GM12891 (cell line): ENCODE measurements at places on chromosomes 11 and 22.

DNA sequence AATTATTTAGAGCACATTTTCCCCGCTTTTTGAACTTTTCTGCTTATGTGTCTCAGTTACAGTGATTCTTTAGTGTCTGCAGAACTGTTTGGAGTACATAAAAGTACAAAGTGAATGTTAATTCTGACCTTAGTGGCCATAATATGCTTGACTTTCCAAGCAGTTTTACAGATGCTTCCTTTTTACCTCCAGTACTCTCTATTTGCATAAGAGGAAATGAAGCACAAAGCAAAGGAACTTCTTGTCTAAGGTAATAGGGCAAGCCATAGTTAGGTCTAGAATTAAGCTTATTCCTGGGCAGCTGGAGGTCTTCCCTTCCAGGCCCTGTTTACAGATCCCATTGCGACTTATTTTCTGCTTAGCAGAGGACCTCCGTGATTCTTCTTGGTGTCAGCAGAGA, 3.6 kb downstream of the GTPBP1 start:
- no peak for DNase-seq

GRCh38 chr11:121439337-121439736, 12.8 kb upstream of the SORL1 start:
- DNase-seq: no peak

DNA sequence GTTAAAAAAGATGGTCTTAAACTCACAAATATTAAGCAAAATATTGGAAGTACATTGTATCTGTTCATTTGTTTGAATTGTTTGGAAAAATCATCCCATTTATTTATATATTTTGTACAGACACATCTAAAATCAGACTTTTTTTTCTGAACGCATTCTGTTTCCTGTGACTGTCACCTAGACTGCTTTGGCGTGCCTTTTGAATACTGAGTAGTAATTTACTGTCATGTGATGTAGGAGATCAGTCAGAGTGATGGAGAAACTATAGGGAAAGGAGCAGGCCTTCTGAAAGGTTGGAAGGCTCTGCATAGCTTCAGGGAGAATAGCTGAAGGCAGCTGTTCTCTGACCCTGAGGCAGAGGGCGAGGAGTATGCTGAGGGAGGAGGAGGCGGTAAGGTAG, 452.0 kb upstream of the ARHGAP42 start:
- no peak for DNase-seq

GRCh38 chr22:27971926-27972325, 52.9 kb upstream of the PITPNB start:
- no peak for DNase-seq

- DNase-seq: peak; percentile 86
Observed at GRCh38 chr11:65524741-65525545, at the start of gene SCYL1. SCYL1 (plus strand) TSS chr11:65525083; CDS start chr11:65525154, 71 bp downstream.

DNA sequence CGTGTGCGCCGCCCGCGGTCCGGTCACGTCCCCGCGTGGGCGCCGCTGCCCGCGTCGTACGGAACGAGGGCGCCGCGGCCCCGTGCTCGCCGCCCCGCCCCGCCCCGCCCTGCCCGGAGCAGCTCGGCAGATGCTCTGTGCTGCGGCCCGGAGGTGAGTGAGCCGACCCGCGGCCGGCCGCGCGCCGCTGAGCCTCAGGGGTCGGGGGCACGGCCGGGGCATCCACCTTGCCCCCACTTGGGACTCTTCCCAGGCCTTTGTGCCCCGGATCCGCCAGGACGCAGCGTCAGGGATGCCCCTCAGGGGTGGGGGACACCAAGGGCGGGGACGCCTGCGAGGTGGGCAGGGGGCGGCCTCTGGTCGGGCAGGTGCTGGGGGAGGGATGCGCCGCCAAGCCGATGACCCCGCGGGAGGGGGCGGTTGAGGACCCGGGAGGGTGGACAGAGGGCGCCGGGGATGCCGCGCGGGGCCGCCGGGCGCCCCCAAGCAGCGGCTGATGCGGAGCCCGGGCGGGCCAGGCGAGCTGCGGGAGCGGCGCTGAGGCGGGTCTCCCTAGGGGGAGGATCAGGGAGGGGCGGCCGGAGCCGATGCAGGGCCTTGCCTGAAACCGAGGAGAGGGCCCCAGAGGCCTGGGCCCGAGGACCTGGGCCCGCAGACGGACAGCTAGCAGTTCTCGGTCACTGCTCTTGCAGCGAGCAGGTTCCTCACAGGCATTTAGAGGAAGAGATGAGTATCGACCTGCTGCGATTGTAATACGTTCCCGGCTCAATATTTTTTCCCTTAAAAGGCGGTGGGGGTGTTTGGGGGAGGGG, at the start of gene GNAZ:
GNAZ (plus strand) TSS at position 102 of the 812 bp plus-strand sequence. CDS start 25,177 bp downstream, outside the sequence.
- peak; percentile 59 for DNase-seq

GRCh38 chr11:121596195-121597155, 143.7 kb upstream of the SORL1-AS1 start:
- no peak for DNase-seq

DNA sequence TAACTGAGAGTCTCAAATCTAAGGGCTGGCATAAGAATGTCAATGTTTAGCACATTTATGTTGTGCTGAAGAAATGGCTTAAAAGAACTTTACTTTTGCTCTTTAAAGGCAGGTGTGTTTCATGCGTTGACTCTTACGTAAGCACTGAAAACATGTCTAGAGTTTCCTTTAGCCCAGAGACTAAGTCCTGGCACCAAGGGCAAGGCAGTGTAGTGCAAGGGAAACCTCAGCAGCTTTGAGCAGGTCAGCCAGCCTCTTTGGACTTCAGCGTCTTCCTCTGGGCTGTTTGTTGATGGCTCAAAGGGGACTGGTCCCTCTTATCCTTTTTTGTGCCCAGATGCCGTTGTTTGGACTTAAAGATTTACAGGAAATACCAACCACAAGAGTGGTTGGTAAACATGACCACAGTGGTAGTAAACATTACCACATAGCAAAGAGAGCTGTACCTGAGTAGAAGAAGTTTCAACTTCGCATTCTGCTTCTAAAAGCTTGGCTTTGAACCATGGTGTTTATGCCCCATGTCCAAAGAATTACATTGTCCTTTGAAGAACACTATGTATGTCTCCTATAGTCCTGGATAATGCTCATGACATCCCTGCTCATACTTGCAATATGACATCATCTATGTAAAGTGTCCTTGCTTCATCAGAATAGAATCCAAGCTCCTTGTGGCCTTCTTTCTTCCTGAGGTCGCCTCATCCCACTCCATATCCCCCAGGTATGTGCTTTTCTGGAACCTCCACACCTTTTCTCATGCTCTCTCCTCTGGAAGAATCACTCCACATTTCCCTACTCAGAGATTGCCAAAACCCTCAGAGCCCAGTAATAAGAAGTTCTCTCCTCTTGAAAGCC, 23.5 kb downstream of the TENM4 start:
- no peak for DNase-seq

DNA sequence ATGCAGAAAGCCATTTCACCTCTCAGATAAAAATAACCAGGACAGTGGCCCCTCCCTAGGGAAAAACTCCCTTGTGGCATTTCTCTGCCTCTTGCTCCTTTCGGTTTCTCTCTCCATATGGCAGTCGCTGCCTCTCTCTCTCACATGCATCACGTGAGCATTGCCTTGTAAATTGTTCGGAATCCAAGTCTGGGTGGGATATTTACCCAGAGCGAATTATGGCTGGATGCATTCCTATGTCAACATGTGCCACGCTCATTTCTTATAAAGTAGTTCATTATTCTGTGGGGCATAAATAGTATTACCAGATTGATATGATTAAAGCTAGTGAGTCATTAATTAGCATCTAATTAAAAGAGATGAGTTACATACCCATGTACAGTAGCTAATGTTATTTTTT, 392.9 kb downstream of the INSC start:
- no peak for DNase-seq

DNA sequence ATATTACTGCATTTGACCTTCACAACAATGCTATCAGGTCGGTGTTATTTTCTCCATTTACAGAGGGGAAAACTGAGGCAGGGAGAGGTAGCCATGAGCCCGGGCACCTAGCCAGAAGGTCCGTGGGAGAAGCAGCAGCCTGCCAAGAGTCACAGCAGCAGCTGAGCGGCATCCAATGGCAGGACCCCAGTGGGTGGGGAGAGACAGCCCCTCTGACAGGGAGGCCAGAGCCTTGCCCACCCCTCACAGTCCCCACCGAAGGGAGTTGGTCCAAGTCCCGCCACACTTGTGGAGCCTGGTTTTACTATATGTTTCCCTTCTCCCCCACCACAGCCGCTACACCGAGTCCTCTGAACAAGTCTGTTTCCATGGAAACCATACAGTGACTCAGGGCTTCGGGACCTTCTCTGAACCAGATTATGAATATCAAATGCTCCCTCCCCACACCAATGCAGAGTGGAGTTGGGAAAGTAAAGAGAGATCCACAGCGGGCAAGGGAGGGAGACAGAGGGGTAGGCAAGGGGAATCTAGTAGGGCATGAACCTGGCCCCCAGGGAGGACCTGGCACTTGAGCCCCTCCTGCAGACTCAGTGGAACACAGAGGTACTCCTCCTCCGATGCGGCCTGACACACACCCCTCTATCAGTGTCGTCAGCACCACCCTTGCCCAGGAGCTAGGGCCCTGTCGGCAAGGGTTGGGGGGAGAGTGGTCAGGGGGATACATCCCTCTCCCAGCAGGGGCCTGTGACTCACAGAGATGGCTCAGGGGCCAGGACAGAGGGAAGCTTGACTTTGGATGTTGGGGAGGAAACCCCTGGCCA, 2.5 kb downstream of the CHST1 start:
- DNase-seq: no peak

- DNase-seq: no peak
Observed at GRCh38 chr11:86129740-86130540, 61.1 kb upstream of the PICALM start.

GRCh38 chr11:34161812-34162492, 56.5 kb downstream of the NAT10 start:
- no peak for DNase-seq

DNA sequence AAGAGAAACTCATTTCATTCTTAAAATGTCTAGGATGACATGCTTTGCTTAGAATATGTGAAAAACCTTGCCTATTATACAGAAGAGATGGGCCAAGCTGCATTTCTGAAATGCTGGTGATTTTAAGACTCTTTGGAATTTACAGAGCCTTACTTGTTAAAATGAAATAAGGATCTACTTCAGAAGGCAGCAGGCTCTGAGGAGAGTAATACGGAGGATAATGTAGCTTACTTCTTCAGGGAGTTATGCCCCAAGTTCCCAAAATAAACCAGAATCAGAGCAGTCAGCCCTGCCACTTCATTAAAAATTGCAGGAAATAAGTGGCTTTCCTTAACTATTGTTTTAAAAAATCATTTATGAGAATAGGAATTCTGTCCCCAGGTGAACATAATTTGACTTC, 1000.3 kb upstream of the RAG2 start:
- DNase-seq: no peak

GRCh38 chr11:124732230-124732629, 7.5 kb upstream of the NRGN start:
- no peak for DNase-seq

DNA sequence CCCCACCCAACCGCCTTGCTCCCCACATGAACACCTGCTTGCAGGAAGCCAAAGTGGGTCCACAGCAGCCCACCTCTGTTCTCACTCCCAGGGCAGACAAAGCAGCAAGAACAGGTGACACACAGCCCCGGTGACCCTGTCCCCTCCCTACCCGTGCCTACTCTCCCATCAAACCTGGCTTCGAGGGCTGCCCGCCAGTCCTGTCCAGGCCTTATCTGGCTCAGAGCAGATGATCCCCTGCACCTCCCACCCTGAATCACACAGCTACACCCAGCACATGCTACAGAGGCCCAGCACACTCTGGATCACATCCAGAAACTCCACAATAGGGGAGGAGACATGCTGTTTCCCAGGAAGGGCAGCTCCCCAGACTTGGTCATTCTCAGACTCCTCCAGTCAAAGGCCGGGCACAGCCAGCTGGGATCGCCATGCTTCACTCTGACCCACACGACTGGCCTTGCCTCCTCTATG, 6.2 kb upstream of the RGL4 start:
- no peak for DNase-seq

GRCh38 chr11:47394322-47395222, 13.8 kb upstream of the SLC39A13 start:
- DNase-seq: peak; percentile 91

DNA sequence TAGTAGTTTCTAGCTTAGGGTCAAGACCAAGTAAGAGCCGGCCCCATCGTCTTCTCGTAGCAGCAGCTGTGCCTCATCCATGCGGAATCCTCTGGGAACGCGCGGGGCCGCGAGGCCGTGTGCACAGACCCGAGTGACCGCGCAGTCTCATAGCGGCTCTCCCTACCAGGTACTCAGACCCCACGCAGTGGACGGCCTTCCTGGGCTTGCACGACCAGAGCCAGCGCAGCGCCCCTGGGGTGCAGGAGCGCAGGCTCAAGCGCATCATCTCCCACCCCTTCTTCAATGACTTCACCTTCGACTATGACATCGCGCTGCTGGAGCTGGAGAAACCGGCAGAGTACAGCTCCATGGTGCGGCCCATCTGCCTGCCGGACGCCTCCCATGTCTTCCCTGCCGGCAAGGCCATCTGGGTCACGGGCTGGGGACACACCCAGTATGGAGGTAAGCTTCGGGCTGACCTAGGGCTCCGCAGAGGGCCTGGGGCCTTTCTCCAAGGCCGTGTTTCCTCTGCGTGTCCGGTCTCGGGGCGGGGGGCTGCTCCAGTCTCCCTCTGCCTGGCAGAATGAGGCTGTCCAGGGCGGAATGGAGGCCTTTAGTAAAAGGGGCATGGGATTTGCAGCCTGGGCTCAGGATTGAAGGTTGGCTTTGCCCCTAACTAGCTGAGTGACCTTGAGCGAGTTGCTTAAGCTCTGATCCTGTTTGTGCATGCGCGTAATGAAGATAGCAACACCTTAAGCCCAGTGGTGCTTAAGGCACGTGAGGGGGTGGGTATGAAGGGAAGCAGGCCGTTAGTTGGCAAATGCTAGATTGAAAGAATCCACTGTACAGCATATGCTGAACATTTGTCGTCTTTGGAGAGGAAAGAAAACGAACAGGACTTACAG, 48.9 kb downstream of the ST14 start:
- no peak for DNase-seq

GRCh38 chr11:123573286-123573685, 81.1 kb downstream of the SCN3B start:
- no peak for DNase-seq

DNA sequence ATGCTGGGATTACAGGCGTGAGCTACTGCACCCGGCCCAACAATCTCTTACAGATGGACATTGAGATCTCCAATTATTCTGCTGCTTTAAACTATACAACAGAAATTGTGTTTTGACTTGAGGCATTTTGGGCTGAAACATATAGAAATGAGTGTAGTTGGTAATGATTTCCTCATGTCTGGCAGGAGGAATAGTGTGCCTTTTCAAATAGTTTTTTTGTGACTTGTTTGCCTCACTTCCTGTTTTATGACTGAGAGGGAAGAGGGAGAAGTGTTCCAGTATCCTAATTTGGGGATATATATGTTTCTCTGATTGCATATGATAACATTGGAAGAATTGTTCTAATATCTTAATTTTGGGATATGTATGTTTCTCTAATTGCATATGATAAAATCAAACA, 40.2 kb downstream of the EP300 start:
- DNase-seq: no peak
